ENCODE measurements at places on chromosomes 16 and 17.
A peak's percentile ranks its signal among the peaks of the same experiment; 100 is the strongest.

DNA sequence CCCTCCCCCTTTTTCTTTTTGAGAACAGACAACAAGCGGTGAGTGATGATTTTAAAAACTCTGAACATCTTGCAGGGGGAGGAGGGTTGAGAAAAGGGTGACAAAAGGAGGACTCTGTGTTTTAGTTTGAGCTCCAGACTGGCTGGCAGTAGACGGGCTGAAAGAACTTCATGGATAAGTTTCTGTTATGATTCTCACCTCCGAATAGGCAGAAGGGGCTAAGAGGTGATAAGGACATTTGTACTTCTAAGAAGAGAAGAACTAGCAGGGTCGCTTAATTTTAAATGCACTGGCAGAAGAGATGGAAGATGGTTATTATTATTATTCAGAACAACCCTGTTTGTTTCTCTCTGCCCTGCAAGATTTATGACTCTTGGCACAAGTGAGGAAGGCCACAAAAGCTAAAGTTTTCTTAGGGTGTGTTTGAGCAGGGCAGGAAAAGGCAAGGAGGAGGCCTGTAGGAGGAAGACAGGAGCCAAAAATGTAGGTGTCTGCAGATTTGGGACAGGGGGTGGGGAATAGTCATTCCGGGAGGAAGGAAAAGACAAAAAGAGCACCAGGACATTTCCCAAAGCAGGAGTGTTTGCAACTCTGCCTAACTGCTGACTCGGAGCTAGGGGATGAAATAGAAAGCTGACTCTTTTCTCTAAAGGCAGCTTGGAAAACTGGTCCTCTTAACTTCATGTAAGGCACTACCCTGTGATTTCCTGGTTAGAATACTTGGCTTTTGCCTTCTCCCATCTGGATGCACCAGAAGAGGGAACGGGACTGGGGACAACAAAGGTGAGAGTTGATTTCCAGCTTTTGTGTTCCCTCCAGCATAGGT, 11.9 kb upstream of the HOXB2 start:
- DNase-seq, result no peak

DNA sequence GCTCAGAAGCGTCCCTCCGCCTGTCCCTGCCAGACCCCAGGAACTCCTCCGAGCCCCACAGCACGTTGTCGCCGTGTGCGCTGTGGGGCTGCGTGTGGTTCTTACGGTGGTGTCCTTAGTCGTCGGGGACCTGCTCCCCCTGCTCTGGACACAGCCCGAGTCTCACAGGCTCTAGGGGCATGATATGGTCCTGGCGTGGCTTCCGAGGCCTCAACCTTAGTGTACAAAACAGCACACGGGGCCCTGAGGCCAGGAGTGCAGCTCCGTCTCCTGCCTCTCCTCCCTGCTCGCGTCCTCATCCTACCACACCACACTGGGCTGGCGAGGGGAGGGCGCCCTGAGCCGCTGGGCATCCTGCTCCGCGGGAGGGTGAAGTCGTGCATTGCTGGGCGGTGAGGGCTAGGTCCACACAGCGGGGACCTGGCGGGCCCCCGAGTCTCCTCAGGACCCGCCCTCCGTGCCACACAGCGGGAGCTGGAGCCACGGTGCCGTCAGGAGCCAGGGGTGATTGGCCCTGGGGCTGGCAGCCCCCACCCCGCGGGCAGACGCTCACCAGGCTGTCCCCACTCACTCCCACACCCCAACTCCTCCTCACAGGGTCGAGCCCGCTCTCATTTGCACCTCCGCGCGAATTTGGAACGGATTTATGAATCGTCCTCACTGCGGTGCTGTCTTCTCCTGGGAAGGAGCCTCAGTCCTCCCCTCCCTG, 1.2 kb upstream of the MAFG start:
- no peak for DNase-seq

GRCh38 chr17:82325286-82326180, 8.0 kb downstream of the SECTM1 start:
- DNase-seq, result no peak

DNA sequence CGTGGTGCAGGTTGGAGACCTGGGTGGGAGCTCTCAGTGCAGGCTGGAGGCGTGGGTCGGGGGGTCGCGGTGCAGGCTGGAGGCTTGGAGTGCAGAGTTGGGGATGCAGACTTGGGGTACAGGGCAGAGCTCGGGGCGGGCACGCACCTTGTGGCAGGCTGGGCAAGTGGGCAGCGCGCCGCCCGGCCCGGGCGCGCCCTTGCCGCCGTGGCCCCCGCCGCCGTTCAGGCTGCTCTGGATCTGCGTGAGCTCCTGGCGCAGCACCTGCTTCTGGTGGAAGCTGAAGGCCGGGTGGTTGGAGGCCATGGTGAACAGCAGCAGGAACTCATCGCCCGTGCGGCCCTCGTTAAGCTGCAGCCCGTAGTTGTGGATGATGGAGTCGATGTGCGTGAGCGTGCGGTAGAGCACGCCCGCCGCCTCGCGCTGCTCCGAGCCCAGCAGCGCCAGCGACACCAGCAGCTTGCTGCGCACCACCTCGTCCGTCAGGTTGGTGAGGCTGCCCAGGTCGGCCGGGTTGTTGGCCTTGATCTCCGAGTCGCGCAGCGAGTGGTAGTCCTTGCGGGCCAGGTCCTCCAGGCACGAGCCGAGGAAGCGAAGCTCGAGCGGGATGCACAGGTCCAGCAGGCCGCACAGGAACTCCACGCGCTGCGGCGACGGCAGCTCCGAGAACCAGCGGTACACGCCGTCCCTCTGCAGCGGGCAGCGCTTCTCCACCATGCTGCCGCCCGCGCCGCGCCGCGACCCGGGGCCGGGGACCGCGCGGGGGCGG, 1.1 kb downstream of the ZCCHC14 start:
- peak; percentile 46 for DNase-seq

DNA sequence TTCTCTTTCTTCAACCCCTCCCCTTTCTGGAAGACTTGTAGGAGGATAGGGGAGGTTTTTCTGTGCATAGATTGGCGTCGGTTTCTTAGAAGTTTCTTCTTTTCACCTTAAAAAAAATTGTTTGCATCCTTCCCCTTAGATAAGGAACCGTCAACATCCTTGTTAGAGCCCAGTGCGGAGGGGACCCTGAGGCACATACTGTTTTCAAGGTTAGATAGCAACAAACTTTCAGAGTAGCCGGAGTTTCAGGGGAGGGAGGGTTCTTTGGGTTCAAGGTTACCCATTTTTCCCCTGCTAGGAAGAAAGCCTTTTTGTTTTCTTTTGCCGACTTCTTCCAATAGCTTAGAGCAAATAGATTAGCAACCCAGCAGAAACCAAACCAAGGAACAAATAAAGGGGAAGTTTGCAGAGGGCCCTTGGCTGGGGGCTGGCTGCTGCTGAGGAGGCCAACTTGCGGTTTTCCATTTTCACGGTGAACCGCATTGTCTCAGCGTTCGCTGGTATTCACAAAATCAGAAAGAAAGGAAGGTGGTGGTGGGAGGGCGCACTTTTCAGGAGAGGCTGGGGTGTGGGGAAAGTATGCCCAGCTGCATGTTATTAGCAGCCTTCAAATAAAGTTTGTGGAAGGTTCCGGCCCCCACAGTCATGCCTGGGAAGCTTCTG, 28.8 kb downstream of the MSI2 start:
- DNase-seq, result peak; percentile 71

- DNase-seq, result no peak
These were observed 116.7 kb downstream of the C16orf78 start for GRCh38 chr16:49490321-49490705.

DNA sequence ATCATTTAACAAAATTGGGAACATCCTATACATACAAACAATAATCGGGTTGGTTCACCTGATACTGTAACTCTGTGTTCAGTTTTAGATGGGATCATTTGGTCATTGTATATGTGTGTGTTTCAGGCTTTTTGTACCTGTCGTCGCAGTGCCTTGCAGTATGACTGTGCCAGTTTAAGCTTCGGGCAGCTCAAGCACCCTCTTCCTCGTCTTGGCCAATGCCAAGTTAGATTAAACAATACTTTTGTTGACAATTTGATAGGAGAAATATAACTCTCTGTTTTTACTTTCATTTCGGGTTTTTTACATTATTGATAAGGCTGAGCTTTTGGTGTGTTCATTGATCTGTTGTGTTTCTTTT, 37.0 kb upstream of the ARHGAP17 start:
- DNase-seq, result no peak

Measured in stimulated activated naive CD8-positive, alpha-beta T cell treated with anti-CD3 and anti-CD28 coated beads, Interleukin-15, amount 100 ng/mL, for 72 hours (primary cell).